ENCODE measurements at places on chromosomes 3 and 15.
A peak's percentile ranks its signal among the peaks of the same experiment; 100 is the strongest.

- DNase-seq: no peak
Observed at GRCh38 chr15:87736401-87736800, 520.1 kb downstream of the NTRK3 start.

DNA sequence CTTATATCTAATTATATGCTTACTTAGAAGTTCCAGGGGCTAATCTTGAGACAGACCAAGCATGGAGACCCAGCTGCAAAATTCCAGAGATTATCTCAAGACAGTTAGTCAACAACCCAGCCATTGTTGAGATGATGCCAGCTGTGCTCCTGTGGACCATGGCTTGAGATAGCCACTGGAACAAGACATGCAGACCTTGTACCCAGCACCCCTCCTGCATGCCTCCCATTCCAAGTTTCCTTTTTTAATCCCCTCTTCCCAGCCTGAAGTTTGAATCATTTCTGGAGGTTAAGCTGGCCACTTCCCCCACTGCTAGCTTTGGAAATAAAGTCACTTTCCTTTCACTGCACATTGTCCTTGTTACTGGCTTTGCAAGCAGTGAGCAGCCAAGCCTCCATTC is 53.8 kb downstream of the IMPG2 start:
- no peak for DNase-seq

DNA sequence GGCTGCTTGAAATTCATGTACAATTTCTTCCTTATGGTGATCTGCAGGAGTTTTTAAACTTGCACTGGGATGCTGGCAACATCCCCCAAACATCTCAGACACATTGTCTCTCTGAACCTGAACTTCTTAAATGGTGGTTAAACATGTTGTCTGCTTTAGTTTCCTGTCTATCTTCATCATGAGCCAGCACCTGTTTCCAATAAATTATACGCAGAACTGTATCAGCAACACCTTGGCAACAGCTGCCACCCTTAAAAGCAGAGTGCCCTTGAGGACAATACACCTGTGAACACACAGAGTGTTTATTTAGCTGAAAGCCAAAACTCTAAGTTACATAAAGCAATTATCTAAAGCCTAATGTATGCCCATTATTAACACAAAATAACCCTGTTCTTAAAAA is 242.9 kb downstream of the WNT5A start:
- no peak for DNase-seq

GRCh38 chr3:124467980-124468902 is 262.0 kb upstream of the UMPS start:
- DNase-seq: peak; percentile 35

DNA sequence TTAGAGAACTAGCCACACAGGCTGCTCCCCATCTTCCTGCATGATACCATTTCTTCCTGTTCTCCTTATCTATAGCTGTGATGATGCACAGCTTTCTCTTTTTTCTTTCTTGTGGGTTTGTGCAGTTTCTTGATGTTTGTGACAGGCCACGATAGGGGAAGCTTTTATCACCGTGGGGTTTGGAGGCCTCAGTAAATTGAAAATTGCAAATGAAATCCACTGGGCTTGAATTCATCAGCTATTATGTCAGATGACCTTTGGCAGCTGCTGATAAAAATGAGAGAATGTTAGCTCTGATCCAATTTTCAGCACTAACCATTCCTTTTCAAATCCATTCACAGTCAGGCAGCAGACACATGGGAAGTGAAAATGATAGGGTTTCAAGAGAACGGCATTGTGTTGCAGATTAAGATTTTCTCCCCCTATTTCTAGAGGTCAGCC is 176.9 kb upstream of the SOX2 start:
- no peak for DNase-seq

DNA sequence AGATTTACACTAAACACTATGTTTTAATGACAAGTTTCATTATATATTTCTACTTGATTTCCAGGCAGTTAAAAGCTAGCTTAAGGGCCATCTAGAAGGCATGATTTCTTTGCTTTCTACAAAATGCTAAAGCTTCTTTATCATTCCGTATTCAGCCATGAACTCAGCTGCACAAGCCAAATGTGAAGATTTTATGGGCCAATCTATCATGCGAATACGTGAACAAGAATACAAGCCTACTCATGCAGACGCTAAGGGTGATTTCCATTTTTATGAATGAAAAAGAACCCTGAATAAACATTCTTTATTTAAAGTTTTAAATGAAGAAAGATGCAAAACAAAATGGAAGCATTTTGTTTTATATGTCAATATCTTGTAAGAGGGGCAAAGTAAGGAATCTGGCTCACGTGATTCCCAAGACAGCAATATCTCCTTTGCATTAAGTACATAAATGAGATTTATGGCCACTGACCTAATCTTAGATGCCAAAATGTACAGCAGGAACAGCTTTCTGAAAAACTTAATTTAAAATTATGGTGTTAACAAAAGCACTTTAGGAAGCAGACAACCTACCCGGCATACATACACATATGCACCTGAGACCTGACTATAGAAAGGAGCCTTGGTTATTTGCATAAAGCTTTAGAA is 215.8 kb downstream of the DPH6 start:
- no peak for DNase-seq

- no peak for DNase-seq
Observed at GRCh38 chr15:80419546-80419945, 15.4 kb downstream of the ARNT2 start.

- peak; percentile 81 for DNase-seq
Observed at GRCh38 chr15:48644827-48645557, 517 bp downstream of the FBN1 start.

DNA sequence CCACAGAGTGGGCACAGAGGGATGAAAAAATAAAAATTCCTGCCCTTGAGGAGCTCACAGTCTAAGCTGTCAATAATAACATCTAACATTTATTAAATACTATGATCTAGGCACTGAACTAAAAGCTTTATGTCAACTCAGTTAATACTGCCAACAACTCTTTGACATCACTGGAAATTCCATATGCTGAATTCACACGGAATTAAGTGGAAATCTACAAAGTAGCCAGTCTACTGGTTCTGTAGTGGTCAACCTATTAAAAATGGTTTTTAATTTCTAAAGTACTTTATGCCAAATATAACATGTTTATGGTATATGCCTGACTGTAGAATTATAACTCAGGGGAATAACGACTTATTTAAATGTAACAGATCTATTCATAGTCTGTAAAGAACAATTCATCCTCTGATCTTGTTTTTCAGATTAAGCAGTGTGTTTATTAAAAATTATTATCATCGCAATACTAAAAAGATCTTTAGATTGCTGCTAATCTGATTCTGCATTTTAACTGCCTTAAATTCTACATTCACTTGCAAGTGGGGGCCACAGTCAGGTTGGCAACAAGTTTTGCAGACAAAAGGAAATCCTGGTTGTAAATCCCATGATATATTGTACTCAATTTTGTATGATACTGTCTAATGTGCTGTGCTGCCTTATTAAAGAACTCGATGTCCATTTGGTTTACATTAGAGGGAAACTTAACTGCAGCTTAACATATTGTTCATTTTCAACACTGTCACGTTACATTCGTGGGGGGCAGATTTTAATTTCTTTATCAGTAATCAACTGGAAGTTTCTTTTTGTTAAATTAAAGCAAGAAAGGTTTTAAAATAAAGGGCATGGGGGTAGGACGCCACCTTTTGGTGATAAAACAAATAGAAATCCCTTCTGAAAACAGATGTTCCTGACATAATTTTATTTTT is 2.6 kb upstream of the FOXP1 start:
- peak; percentile 57 for DNase-seq

- no peak for DNase-seq
Observed at GRCh38 chr15:76147906-76148570, 88.3 kb downstream of the TMEM266 start.

- DNase-seq: peak; percentile 23
Observed at GRCh38 chr15:88036154-88036839, 220.2 kb downstream of the NTRK3 start.

DNA sequence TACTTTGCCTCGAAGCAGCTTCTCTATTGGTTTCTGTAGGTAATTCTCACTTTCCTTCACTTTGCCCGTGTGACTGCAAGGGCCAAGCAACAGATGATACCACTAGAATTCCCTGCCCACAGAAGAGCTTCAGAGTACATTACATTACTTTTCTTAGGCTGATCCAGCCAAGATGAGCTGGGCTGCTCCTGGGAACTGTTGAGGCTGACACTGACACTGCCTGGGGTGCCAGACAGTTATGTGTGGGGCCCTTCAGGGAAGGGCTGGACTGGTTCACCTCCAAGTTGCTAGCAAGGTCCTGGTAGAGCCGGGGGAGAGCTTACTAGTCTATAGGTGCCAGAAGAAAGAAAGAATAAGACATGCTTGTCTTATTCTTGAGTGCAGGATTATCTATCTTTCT is 19.0 kb downstream of the GORASP1 start:
- no peak for DNase-seq

GRCh38 chr3:108334701-108335100 is 38.4 kb downstream of the HHLA2 start:
- DNase-seq: no peak
